ENCODE measurements at places on chromosomes 7 and 10. TPM values are rescaled to one million over a fixed set of nuclear protein-coding genes. Genes with fewer than 3 reads are reported as not detected.

The PPP1R9A gene
- total RNA-seq = not detected

The ACHE gene
- total RNA-seq = 0.23 TPM

The ELN gene
- total RNA-seq = not detected

The FAM25C gene
- not detected for total RNA-seq

The APBB1IP gene
- 73.8 TPM for total RNA-seq

The EIF3B gene
- 204 TPM for total RNA-seq

The NEUROD6 gene
- total RNA-seq = not detected

The CCDC136 gene
- 5.8 TPM for total RNA-seq

The CYP3A4 gene
- not detected for total RNA-seq

The KIF11 gene
- total RNA-seq = 76.9 TPM

DNA sequence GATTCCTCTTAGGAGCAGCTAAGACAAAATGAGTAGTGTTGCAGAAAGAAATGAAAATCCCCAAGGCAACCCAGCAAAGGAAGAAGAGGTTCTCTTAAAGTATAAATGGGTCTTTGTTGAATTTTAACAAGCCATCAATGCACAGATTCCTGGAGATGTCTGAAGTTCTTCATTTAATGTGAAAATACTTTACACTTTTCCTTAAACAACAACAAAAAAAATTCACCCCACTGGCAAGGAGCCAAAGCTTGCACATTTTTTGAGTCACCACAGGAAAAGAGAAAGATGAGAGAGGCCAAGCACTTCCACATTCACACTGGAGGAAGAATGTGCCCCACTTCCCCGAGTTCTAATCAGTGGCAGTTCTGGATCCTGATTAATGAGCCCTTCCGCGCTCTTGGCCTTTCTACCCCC lies 286.4 kb upstream of the MEOX2 start:
- DNase-seq = no peak

DNA sequence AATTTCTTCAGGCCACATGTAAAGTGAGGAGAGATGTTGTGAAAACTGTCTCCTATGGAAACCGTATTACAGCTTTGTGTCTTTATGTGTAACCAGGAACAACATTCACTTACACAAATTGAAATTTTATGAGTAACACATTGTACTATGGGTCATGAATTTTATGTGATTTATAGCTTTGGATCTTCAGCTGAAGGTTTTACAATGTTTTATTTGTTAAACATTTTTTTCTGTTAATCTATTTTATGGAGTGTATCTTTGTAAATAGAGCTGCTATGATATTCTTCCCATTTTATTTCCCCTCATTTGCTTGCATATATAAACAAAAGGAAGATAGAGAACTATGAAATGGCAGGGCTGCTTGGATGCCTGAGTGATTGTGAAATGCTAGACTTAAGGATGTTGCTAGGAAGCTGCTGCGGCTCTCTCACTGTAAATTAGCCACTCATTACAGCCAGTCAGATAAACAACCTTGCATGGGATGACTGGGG lies 104.5 kb upstream of the PCLO start:
- DNase-seq = no peak

- DNase-seq = no peak
These were observed 2.4 kb upstream of the NKX6-2 start for GRCh38 chr10:132788180-132788830.

DNA sequence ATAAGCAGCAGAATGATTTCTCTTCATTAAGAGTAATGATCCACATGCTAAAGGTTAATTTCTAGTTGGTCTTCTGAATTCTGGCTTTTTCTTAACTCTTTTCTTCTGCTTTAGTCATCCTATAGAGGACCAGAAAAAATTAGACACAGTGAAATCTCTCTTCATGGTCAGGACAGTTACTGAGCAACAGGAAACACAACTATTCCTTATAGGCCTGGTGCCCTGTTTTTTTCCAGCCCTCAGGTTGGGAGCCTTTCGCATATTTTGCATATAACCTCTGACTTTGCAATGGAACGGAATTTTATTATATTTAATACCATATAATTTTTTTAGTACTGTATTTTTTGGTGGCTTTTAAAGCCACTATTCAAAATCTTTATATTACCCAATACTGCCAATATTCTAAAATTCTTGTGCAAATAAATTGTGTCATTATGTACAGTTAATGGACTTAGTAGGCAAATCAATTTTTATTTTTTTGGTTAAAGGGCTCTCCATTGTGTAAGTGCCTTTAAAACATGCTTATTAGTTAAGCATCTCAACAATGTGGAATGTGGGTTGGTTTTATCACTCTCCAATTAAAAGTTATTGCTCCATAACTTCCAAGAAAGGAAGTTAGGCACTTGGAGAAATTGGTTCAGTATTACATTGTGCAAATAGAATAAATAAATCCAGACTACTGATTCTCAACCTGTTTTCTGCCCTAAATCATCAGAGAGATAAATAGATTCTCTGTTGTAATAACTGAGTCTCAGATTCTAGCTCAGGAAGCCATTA lies 22.5 kb downstream of the ARL4A start:
- no peak for DNase-seq

- DNase-seq = no peak
These were observed 13.7 kb upstream of the GFRA1 start for GRCh38 chr10:116286626-116287200.

DNA sequence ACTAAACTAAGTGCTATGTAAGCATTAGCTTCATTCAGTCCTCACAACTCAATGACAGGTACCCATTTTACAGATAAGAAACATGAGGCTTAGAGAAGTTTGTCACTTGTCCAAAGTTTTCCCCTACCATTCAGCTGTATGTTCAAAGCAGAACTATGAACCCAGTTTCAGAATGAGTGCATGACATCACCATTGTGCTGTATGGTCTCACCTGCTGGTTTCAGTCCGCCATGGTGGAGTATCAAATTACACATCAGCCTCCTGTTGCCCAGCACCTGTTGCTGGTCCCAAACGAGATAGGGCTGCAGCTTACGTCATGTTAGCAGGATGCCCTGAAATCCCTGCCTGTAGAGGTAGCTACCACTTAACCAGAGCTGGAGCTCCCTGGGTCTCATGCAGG lies 95.0 kb downstream of the DYNC1I1 start:
- no peak for DNase-seq

DNA sequence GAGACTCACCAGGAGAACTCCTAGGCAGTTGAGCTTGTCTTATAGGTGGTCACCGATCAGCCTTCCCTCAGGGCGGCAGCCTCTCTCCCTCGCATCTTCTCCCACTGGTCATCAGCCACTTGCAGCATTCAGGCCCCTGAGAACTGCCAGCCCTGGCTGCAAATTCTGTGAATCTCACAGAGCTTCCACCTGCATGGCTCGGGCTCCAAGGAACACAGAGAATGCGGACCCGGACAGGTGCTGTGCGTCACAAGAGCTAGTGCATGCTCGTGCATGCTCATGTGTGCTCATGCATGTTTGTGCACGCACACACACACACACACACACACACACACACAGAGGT lies 176.9 kb downstream of the ARHGAP12 start:
- DNase-seq = no peak

DNA sequence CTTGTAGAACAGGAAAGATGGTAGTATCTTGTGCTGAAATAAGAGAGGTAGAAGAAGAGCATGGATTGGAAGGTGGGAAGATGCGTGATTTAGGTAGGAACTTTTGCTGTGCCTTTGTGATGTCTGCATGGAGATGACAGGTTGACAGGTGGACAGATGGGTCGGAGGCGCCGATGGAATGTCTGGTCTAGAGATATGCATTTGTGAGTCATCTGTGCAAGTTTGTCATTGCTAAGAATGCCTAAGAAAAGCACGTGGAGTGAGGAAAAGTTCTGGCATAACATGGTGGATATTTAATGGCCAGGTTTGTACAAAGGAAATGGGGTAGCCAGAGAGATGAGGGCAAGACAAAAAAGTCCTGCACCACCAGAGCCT lies 76.0 kb upstream of the ARMC3 start:
- DNase-seq = no peak

DNA sequence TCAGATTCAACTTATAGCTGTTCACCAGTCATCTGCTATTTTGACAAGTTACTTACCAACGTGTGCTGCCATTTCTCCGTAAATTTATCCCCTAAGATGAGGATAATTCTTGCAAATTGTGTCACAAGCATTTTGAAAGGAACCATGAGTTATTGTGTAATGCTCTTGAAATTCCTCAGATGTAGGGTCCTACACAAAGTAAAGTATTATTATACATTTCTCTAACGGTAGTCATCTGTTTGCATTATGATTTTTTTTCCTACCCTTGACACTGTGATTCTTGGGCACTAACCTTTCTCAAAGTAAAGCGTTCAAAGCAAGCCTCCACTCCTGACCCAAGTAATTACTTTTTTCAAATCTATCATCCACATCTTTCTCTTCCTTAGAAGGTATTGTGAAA lies 8.1 kb downstream of the HERC4 start:
- no peak for DNase-seq

GRCh38 chr10:77012812-77013500 lies 624.7 kb downstream of the KCNMA1 start:
- no peak for DNase-seq

GRCh38 chr7:50775836-50776235 lies 6.9 kb downstream of the GRB10 start:
- no peak for DNase-seq

DNA sequence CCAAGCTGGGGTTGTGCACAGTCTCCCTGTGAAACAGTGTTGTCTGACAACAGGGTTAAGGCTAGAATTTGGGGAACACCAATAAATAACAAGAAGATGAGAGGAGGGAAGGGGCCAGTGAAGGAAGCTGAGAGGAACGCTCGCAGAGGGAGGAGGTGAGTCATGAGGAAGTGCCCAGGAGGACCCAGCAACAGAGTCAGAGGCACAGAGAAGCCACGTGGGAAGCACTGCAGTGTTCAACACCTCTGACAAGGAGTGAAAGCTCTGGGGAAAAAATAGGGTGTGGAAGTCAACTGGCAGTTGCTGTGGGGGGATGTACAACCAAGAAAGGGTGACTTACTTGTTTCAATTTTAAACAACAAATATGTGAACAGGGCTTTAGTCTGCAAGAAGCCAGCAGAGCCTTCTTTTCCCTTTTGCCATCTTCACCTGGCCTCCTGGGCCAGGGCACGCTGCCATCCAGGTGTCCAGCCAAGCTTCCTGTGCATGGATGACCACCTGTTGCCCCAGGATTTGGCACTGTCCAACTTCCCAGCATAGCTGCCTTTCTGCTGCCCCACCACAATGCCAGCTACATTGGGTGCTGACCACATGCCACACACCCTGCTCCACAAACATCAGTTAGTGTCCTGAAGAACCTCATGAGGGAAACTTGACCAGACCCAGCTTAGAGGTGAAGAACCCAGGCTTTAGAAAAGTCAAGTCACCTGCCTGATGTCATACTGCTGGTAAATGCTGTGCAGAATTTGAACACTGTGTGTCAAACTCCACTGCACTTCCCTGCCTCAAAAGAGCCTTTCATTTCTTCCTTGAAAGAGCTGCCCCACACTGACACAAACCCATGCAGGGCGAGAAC lies 69.6 kb downstream of the ATXN7L1 start:
- DNase-seq = peak; percentile 86

- DNase-seq = no peak
These were observed 246.6 kb downstream of the SNX10 start for GRCh38 chr7:26538216-26538615.

DNA sequence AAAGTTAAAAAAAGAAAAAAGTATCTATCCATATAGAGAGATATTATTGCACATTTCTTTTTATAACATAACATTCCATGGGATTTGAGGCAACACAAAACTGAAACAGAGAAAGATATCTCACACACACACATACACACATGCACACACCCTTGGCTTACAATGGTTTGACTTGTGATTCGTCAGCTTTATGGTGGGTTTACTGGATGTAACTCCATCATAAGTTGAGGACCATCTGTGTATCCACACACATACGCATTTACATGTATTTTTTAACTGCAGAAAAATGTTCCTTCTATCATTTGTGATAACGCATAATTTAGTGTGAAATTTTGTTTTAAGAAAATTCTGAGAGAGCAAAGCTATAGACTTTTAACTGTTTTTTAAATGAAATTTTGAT lies 74.2 kb upstream of the CDCA7L start:
- DNase-seq = no peak

DNA sequence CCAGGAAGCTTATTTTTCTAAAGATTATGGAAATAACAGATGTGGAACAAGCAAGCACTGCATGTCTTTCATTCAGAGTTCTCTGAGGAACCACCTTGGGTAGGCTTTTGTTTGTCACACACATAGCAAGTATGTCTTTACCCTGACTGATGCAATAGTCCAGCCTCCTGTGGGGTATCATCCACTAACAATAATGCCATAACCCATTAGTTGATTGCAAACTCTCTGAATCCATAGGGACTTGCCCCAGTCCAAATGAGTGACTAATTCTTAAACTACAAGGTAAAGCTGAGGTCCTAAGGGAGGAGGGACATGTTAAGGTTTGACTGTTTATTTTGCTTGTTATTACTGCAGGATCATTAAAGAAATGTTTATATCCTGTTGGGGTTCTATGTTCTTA lies 151.4 kb upstream of the PRPS1L1 start:
- no peak for DNase-seq

- DNase-seq = no peak
These were observed 33.5 kb upstream of the KLHL7 start for GRCh38 chr7:23072048-23072447.

DNA sequence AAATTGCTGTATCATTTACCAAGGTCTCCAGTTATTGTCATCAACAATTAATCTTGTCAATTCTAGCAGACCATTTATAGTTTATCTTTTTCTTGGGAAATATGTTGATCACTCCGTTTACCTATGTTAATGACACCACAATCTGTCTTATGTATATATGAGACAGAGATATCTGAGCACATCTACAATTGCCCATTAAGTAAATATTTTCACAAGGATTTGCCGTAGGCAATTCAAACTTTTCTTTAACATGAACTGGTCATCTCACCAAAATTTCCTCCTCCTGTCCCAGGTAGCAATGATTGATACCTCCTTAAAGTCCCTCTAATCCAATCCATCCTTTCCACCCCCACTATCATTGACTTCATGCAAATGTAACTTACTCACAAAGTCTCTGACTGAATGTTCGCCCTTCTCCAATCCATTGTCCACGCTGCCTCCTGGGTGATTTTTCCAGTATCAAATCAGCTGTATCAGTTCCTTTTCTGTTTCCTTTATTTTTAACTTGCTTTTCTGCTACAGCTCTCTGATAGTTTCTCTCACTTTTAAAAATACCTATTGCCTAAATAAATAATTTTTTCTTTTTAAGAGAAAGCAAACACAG lies 138.3 kb downstream of the GNAT3 start:
- DNase-seq = no peak

GRCh38 chr7:93374345-93374940 lies 142.3 kb downstream of the VPS50 start:
- no peak for DNase-seq

DNA sequence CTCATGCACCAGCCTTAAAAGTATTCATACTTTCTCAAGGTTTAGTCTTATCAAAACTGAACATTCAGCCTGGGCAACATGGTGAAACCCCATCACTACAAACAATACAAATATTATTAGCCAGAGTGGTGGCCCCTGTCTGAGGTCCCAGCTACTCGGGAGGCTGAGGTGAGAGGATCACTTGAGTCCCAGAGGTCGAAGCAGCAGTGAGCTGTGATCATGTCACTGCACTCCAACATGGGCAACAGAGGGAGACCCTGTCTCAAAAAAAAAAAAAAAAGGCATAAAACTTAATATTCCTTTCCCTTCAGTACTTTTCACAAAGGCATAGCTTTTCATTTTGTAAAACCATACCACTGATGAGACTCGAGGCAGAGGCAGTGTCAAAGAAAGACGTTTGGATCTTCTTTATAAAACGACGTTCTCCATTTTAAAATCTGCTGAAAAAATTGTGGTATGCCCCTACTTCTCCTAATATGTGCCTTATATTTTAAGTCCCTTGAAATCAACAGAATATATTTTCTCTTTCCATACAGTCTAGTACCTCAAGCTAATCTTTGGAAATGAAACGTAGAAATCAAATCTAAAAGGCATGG lies 1.9 kb downstream of the NSUN6 start:
- peak; percentile 43 for DNase-seq

- DNase-seq = no peak
These were observed 160.9 kb downstream of the FZD1 start for GRCh38 chr7:91425149-91425548.
